ENCODE measurements at places on chromosomes 5 and 9. TPM values are rescaled to one million over a fixed set of nuclear protein-coding genes. Genes with fewer than 3 reads are reported as not detected.

Gene CYLC2
- not detected for total RNA-seq

Gene GGTA1
- not detected for total RNA-seq

Gene OBP2B
- not detected for total RNA-seq

Gene EIF4E1B
- total RNA-seq: not detected

DNA sequence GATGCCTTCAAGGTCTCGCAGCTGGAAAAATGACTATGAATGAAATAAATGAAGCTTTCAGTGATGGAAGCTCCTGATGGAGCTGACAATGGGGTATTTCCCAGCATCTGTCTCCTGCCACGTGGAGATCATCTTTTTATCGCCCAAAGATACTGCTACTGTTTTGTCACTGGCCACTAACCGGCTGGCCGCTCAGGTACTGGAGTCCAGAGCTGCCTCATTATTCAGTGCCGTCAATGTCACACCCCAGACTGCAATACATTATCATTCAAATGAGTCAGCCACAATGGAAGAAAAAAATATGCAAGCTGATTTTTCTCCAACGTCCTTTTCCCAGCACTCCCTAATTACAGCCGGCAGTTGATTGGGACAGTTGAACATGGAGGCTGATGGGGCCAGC is 280.4 kb downstream of the ZSWIM6 start:
- H3K36me3 ChIP-seq: no peaks in the 10 kb centered on the region
- no peaks in the 10 kb centered on the region for H3K27me3 ChIP-seq
- H3K27ac ChIP-seq: no peak overlapping the region

GRCh38 chr9:114898741-114899140 is 31.6 kb downstream of the TNFSF8 start:
- no peaks in the 10 kb centered on the region for H3K4me1 ChIP-seq
- H3K4me3 ChIP-seq: no peak overlapping the region
- no peak overlapping the region for H3K27ac ChIP-seq
- peak; percentile 29 for DNase-seq
- H3K36me3 ChIP-seq: no peaks in the 10 kb centered on the region

DNA sequence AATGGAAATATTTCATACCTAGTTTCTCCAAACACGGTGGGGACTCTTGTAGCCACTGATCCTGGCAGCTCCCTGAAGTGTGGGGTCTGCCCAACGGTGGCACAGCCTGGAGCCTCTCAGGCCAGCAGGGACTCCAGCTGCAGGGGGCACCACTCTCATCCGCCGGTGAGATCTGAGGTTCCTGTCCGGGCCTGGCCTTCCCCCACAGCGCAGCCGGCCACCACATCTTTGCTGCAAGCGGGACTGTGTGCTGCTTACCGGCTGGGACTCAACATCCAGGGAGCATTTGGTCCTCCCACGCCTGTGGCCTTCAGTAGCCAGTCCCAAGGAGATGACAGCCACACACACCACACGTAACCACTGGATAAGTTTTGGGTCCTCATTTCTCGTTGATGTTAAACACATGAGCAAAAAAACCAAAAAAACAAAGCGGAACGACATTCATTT is 7.7 kb upstream of the NKX2-5 start:
- H3K36me3 ChIP-seq: peaks cover 21% of the 10 kb centered on the region
- peak overlapping the region; percentile 100 for H3K27ac ChIP-seq
- no peaks in the 10 kb centered on the region for H3K27me3 ChIP-seq

- H3K4me1 ChIP-seq: no peaks in the 10 kb centered on the region
- no peak overlapping the region for H3K27ac ChIP-seq
- H3K36me3 ChIP-seq: no peaks in the 10 kb centered on the region
- no peaks in the 10 kb centered on the region for H3K27me3 ChIP-seq
Measured at GRCh38 chr9:113475992-113476391, 12.5 kb downstream of the RGS3 start.

- no peaks in the 10 kb centered on the region for H3K4me1 ChIP-seq
- no peaks in the 10 kb centered on the region for H3K36me3 ChIP-seq
- H3K4me3 ChIP-seq: no peak overlapping the region
Measured at GRCh38 chr9:17739022-17739421, 160.2 kb downstream of the SH3GL2 start.

- peak overlapping the region; percentile 44 for H3K27ac ChIP-seq
- H3K27me3 ChIP-seq: no peaks in the 10 kb centered on the region
- DNase-seq: peak; percentile 73
- peaks cover 13% of the 10 kb centered on the region for H3K4me1 ChIP-seq
- no peak overlapping the region for H3K4me3 ChIP-seq
Measured at GRCh38 chr5:65774346-65774745, 52.3 kb downstream of the NLN start.

- no peak for DNase-seq
- peaks cover 21% of the 10 kb centered on the region for H3K36me3 ChIP-seq
- no peaks in the 10 kb centered on the region for H3K27me3 ChIP-seq
- H3K4me3 ChIP-seq: no peak overlapping the region
- H3K4me1 ChIP-seq: no peaks in the 10 kb centered on the region
Measured at GRCh38 chr9:124884376-124884775, 22.4 kb downstream of the ARPC5L start.

GRCh38 chr5:104815212-104815611 is 1252.6 kb upstream of the NUDT12 start:
- H3K27ac ChIP-seq: no peak overlapping the region
- H3K4me1 ChIP-seq: no peaks in the 10 kb centered on the region
- no peak overlapping the region for H3K4me3 ChIP-seq
- H3K36me3 ChIP-seq: no peaks in the 10 kb centered on the region
- H3K27me3 ChIP-seq: no peaks in the 10 kb centered on the region

- H3K4me1 ChIP-seq: no peaks in the 10 kb centered on the region
- H3K27ac ChIP-seq: no peak overlapping the region
- DNase-seq: no peak
- H3K36me3 ChIP-seq: no peaks in the 10 kb centered on the region
- no peak overlapping the region for H3K4me3 ChIP-seq
- no peaks in the 10 kb centered on the region for H3K27me3 ChIP-seq
Measured at GRCh38 chr5:134091626-134092121, 22.8 kb upstream of the TCF7 start.

GRCh38 chr5:176432707-176433106 is 15.5 kb upstream of the FAF2 start:
- no peak for DNase-seq
- no peaks in the 10 kb centered on the region for H3K27me3 ChIP-seq
- H3K36me3 ChIP-seq: no peaks in the 10 kb centered on the region
- H3K4me1 ChIP-seq: no peaks in the 10 kb centered on the region

DNA sequence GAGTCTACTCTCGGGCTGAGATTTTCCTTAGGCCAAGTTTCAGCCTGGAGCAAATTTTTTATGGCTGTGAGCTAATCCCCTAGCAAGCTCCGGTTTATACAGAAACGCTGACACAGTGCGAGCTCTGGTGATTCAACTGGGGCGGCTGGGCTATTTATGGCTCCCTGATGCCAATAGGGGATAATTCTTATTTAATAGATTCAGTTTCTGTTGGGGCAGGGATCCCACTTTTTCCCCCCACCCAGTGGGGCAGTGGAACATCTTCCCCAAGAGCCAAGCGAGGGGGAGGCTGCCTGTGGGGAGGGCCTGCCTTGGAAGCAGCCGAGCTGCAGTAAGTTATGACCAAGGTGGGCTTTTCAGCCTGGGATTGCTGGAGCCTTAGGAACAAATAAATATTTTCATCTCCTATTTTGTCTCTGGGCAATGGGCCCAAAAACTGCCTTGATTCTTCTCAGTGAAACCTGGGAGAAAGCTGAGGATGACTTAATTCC is 129.1 kb downstream of the MACROH2A1 start:
- no peak overlapping the region for H3K4me3 ChIP-seq
- DNase-seq: no peak
- no peak overlapping the region for H3K27ac ChIP-seq
- no peaks in the 10 kb centered on the region for H3K4me1 ChIP-seq
- peaks cover 24% of the 10 kb centered on the region for H3K27me3 ChIP-seq
- no peaks in the 10 kb centered on the region for H3K36me3 ChIP-seq

- no peaks in the 10 kb centered on the region for H3K4me1 ChIP-seq
- no peaks in the 10 kb centered on the region for H3K27me3 ChIP-seq
- no peak for DNase-seq
- H3K36me3 ChIP-seq: no peaks in the 10 kb centered on the region
Measured at GRCh38 chr9:112794731-112795130, 44.2 kb downstream of the SNX30 start.

GRCh38 chr9:86782831-86783230 is 164.5 kb downstream of the GAS1 start:
- no peak for DNase-seq
- H3K4me3 ChIP-seq: no peak overlapping the region
- H3K27ac ChIP-seq: no peak overlapping the region

DNA sequence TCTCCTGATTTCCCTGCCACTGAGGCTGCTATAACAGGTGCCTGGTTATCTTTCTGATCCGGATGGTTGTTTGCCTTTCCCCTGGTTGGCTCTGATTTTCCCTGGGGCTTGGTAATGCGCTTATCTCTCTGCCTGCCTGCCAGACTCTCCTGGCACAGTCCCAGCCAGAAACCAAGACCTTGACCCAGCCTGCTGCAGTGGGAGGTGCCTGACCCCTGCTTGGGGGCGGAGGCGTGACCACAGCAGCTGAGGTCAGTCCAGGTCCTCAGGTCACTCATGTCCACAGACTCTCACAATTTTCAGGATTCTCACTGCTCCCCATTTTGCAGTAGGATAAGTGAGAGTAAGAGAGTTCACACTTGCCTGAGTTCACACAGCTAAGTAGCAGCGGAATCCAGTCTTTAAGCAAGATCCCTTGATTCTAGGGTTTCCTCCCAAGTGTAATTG is 24.4 kb upstream of the SYNPO start:
- no peaks in the 10 kb centered on the region for H3K36me3 ChIP-seq
- no peaks in the 10 kb centered on the region for H3K27me3 ChIP-seq
- H3K27ac ChIP-seq: no peak overlapping the region
- H3K4me1 ChIP-seq: peaks cover 21% of the 10 kb centered on the region
- DNase-seq: peak; percentile 74
- no peak overlapping the region for H3K4me3 ChIP-seq

- no peak overlapping the region for H3K27ac ChIP-seq
- H3K4me1 ChIP-seq: no peaks in the 10 kb centered on the region
- no peaks in the 10 kb centered on the region for H3K36me3 ChIP-seq
- H3K4me3 ChIP-seq: no peak overlapping the region
Measured at GRCh38 chr9:120692901-120693699, 21.2 kb downstream of the MEGF9 start.

GRCh38 chr9:5554254-5554653 is 43.9 kb downstream of the PDCD1LG2 start:
- no peak for DNase-seq
- H3K27me3 ChIP-seq: no peaks in the 10 kb centered on the region
- H3K36me3 ChIP-seq: no peaks in the 10 kb centered on the region
- no peaks in the 10 kb centered on the region for H3K4me1 ChIP-seq
- H3K4me3 ChIP-seq: no peak overlapping the region
- no peak overlapping the region for H3K27ac ChIP-seq

- H3K36me3 ChIP-seq: peaks cover 2% of the 10 kb centered on the region
- no peak overlapping the region for H3K27ac ChIP-seq
- no peaks in the 10 kb centered on the region for H3K27me3 ChIP-seq
Measured at GRCh38 chr9:2085716-2086115, 70.6 kb downstream of the SMARCA2 start.

DNA sequence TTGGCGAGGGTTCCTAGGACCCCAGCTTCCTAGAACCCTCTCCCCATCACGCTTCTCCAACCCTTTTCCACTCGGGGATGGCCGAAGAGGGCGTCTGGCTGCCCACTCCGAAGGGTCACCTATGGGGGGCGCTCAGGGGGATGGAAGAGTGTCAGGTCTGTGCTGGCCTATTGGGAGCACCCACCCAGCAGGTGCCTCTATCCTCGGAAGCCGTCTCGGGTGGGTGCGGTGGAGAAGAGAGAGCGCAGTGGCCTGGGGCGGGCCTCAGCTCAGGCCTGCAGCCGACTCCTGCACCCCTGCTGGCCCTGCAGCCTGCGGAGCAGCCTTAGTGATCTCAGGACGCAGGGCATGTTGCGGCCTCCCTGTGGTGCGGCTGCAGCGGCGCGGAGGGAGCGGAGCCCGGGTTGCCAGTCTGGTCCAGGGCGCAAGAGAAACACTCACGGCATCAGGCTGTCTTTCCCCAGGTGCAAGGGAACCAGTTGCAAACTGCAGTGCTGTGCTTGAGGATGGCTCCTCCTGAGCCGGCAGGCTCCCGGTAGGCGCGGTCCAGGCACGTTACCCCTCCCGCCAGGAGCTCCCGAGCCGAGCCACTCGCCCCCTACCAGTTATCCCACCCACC is 1.5 kb upstream of the IRX2 start:
- peak overlapping the region; percentile 54 for H3K4me3 ChIP-seq
- peak overlapping the region; percentile 91 for H3K27ac ChIP-seq
- peaks cover 19% of the 10 kb centered on the region for H3K4me1 ChIP-seq
- no peak for DNase-seq
- peaks cover 13% of the 10 kb centered on the region for H3K36me3 ChIP-seq
- peaks cover 26% of the 10 kb centered on the region for H3K27me3 ChIP-seq

DNA sequence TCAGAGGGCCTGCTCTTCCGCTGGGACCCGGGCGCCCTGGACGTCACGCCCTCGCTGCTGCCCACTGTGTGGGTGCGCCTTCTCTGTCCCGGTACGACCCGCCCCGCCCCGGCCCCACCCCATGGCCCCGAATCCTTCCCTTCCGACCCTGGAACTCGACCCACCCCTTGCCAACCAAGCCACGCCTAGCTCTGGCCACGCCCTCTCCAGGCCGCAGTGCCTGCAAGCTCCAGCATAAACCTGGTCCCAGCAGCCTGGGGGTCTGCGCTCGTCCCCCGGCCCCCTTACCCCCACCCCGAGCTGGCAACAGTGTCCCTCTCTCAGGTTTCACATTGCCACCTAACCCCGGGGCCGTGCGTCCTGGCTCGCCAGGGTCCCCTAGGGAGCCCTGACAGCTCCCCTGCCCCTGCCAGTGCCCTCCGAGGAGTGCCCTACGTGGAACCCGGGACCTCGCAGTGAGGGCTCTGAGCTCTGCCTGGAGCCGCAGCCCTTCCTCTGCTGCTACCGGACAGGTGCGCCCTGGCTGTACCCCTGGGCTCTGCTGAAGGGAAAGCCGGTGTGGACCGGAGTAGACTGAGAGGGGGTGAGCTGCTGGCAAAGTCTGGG is 3.4 kb downstream of the ADGRD2 start:
- peak; percentile 42 for DNase-seq
- H3K4me3 ChIP-seq: peak overlapping the region; percentile 23
- H3K27ac ChIP-seq: no peak overlapping the region
- peaks cover 33% of the 10 kb centered on the region for H3K27me3 ChIP-seq

Measured in cardiac muscle cell (in vitro differentiated cells and primary cell).